CD14-positive monocyte (primary cell): ENCODE measurements at places on chromosomes 6 and 20.

GRCh38 chr20:40491009-40491590 lies 197.9 kb downstream of the MAFB start:
- DNase-seq: peak; percentile 62

DNA sequence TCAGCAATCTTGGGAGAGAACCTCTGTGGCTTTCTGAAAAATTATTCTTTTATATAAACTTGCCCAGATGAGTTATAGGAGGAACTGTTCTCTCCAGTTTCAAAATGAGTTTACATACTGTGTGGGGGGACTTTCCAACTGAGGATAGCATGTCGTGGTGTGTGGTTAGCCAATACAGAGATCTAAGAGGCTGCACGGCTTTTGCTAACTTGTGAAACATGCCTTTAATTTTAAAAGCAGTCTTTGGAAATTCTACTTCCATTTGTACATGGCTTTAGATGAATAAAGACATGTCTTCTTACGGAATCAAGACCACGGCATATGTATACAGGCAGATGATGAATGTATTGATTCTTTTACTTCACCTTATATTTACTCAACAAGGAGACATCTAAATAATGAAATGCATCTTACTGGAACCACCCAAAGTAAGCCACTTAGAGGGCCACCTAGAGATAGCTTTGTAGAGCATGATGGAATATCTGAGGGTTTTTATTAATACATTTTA lies 39.8 kb downstream of the HIVEP1 start:
- peak; percentile 84 for DNase-seq

DNA sequence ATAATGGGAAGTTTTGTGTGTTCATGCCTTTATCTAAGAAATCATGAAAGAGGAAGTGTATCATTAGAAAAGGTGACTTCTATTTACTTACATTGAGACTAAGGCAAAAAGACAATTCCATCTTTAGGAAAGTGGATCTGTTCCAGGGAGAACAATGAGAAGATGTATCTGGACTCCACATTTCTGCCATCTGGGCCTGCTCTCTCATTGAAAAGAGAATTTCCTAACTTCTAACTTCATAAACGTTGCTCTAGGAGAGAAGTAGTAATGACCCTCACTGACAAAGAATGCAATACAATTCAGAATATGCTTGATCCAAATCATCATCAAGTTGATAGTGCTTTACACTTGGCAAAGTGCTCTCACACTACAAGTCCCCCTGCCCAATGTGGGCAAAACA lies 294.2 kb downstream of the OGFRL1 start:
- no peak for DNase-seq

GRCh38 chr20:31890646-31891045 lies 20.2 kb downstream of the TTLL9 start:
- no peak for DNase-seq

GRCh38 chr6:169776379-169776778 lies 25.0 kb downstream of the ERMARD start:
- no peak for DNase-seq

DNA sequence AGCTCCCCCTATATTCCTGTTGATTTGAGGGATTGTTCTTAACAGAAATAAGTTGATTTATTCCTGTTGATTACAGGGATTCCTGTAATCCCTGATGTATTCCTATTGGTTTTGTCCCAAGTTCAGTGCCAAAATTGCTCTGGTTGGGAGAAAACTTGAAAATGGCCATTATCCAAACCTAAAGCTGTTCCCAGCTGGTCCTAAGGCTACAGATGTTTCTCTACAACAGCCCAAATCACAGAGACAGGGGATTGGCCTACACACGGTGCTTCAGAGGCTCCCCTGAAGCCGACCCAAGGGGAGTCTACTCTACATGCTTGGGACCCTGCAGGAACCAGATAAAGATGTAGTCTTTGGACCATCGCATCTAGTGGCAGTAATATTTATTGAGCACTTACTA lies 99.0 kb upstream of the AKAP12 start:
- DNase-seq: no peak

- DNase-seq: no peak
These were observed 687.0 kb downstream of the KIF16B start for GRCh38 chr20:15886250-15886649.

- no peak for DNase-seq
These were observed 453.4 kb upstream of the SPTLC3 start for GRCh38 chr20:12555369-12555768.

DNA sequence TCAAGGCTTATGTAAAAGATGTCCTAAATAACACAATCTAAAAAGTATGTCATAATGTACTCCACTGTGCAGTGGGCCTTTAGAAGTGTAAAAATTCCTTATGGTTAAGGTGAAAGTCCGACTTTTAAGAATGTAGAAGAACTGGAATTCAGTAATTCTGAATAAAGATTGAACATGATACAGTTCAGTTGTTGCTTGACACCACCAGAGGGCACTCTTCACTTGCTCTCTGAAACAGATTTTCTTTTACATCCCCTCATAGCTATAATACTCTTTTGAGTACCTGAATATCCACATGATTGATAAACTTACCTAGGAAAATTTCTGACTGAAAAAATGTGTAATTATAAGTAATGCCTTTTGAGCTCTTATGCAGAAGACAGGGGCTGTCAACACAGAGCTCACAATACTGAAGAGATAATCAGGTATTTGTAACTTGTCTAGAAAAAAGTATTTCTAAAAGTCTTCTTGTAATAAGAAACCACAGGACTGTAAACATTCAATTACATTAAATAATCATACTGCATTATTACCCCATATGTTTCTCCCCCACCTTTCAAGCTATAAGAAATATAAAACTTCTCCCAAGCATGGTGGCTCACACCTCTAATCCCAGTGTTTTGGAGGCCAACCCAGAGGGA lies 92.1 kb downstream of the POPDC3 start:
- peak; percentile 23 for DNase-seq

DNA sequence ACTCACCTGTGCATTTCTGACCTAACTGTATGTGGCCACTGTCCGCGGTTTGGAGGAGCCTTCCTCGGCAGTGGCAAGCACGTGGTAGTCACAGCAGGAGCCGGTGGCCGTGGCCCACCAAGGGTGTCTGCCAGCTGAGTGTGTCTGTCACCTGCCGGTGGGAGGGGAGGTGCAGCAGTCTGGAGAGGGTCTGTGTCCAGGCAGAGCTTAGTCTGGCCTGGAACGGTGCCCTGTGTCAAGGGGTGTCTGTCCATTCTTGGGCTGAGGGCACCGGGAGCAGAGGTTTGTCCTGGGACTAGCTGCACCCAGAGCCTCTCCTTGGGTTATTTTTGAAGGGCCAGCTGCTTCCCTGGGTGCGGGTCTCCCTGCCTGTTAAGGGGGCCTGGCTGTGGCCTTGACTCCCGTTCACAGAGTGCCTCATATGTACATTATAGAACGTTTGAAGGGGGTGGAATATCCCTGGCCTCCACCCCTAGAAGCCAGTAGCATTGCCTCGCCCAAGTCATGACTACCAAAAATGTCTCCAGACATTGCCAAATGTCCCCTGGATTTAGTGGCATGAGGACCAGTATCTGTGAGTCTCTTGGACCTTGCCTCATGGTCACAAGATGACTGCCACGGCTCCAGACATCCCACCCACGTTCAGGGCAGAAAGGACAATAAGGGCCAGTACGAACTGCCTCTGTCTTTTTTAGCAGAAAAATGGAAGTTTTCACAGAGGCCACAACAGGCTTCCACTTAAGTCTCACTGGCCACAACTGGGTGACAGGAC lies 5.2 kb downstream of the RBM38 start:
- DNase-seq: no peak

- no peak for DNase-seq
These were observed 598 bp downstream of the FABP7 start for GRCh38 chr6:122780114-122780513.

GRCh38 chr6:96562886-96563285 lies at the start of gene FHL5:
Gene FHL5, plus strand, starts transcription at chr6:96563128. Its CDS starts 40,486 bp downstream, at chr6:96603614.
- no peak for DNase-seq

DNA sequence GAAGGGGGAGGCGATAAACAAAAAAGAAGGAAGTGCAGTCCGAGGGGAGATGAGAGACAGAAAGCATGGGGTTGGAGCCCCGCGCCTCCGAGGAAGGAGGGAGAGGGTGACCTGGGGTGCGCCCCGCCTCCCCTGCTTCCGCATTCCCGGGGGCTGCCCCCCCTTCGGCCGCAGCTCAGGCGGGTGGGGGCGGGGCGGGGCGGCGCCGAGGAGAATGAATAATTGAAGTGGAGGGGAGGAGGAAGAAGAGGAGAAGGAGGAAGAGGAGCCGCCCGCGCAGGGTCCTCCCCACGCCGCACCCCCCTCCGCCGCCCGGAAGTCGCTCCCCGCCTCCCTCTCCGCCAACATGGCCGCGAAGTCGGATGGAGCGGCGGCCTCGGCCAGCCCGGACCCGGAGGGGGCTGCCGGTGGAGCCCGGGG lies at the start of gene XKR7:
XKR7 (plus strand) TSS at position 322 of the 420 bp plus-strand sequence; CDS start at position 347, 25 bp downstream.
- DNase-seq: peak; percentile 62

DNA sequence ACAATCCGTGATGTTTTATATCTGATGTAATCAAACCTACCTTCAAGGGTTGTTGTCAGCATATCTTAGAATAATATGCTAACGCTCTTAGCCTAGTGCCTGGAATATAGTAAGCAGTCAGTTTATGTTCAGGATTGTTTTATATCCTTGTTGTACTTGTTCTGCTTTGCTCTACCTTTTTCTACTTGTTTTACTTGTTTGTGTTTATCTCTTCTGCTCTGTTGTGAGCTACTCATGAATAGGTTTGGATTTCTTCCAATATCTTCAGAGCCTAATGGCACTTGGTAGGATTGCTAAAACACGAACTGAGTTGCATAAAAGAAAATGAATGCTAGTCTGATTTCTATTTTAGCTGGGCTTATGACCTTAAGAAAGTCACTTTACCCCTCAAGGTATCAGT lies 40.1 kb downstream of the DNAH8 start:
- no peak for DNase-seq

DNA sequence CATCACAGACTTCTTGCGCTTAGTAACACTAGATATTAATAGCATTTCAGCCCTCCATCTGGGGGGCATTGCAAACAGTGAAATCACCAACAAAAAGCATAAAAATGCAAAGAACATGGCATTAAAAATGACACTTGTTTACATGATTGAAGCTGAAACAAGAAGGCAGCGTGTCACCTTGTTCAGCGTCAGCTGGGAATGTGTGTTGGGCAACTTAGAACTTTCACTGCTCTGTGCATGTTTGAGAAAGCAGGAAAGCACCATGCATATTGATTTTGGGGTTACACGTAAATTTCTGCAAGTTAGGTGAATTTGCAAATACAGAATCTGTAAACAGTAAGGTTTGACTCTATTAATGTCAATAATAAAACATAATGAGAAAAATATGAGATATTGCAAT lies 162.9 kb downstream of the SOX4 start:
- no peak for DNase-seq

DNA sequence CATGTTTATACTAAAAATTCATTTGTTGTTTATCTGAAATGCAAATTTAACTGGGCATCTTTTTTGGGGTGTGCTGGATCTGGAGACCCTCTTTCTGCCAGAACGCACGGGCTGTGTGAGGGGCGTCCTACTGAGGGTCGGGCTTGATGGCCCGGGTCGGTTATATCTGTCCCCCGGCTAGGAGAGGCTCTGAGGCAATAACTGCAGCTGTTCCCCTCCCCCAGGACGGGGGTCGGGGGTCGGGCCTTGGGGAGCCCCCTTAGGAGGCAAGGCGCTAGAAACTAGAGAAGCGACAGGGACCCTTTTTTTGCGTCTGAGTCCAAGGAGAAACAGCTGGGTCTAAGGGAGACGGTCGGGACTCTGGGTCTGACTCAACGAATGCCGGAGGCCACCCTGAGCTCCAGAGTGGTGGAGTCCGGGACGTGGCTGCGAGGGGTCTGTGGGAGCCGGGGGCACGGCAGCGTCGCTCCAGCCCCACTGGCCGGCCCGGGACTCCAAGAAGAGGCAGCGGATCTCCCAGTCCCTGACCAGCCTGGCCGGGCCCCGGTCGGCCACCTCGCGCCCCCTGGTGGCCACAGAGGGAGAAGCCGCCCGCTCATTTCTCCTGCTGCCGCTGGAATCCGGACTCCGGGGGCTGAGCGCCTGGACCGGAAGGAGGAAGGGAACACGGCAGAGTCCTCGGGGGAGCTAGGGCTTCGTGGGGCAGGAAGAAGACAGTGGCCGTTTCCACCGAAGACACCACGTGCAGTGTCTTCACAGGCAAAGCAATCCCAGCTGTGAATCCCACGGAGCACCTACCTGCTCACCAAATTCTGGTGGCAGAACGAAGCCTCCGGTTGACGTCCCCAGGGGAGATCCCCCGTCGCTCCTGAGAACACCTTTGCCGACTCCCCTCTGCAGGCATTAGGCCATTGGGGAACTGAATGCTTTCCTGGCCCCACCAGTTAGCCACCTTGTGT lies 24.0 kb upstream of the SCML4 start:
- peak; percentile 77 for DNase-seq

DNA sequence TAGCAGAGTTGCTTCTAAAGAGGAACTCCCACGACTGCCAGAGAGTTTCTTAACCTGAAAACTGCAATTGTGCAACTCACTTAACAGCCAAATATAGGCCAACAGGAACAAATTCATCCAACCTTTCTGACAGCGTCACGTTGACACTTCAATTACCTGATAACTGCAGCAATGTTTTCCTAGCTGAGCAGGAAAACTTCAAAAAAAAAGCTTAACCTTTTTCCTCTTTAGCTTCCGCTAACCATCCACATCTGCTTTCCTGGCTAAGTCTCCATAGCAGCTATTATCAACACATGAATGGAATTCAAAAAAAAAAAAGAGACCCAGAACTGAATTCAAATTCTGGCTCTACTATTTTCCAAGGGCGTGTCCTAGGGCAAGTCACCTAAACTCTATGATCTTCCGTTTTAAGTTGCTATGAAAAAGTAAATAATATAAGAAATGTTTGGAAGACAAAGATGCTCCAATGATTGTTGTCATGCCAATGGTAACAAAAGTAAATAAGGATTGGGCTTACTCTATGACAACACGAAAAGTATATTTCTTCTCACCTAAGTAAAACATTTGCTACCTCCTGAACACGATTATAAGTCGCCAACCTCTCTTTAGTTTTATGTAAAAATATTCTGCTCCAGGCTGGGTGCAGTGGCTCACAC lies 524.6 kb upstream of the JARID2 start:
- peak; percentile 92 for DNase-seq

DNA sequence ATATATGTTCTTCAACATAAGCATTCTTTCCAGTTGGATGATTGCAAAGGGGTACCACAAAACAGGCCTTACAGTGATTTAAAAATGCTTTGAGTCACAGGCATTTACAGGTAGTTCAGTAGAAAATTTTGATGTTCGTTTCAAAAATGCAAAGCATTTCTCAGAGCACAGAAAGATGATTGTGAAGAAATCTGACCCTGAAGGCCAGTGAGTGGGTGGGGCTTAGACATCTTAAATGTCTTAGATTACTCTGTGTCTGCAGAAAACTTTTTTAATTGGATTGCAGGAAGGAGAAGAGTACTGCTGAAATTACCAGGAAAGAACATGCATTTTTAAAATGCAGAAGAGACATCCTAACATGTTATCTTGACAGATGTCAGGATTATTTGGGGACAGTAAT lies 268.3 kb downstream of the CDKAL1 start:
- DNase-seq: no peak

- no peak for DNase-seq
These were observed 83.0 kb downstream of the BANF2 start for GRCh38 chr20:17782768-17783167.
